RPMI7951 (cell line): ENCODE measurements at places on chromosomes 3 and 15. TPM values are rescaled to one million over a fixed set of nuclear protein-coding genes. Genes with fewer than 3 reads are reported as not detected.

DNA sequence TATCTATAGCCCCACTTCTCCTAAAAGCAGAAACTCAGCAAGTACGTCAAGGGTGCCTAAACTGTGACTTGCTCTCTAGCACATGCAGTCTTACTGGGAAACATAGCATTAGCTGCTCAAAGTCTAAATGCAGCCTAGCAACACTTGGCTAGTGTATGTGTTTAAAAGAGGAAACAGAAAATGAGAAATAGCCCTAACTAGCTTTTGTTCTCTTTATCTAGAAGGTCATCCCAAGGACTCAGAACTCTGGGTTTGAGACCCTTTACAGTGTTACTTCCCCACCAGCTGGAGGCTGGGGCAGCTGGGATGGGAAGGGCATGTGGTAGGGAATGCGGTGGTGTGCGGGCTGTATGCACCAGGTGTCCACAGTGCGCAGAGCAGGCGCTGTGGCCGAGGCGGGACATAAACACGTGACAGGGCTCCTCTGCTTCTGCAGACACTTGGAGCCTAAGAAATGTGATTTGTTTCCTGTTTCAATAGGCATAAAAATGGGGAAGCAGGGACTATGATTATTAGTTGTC lies 13.3 kb downstream of the ETV5 start:
- no peak for DNase-seq

DNA sequence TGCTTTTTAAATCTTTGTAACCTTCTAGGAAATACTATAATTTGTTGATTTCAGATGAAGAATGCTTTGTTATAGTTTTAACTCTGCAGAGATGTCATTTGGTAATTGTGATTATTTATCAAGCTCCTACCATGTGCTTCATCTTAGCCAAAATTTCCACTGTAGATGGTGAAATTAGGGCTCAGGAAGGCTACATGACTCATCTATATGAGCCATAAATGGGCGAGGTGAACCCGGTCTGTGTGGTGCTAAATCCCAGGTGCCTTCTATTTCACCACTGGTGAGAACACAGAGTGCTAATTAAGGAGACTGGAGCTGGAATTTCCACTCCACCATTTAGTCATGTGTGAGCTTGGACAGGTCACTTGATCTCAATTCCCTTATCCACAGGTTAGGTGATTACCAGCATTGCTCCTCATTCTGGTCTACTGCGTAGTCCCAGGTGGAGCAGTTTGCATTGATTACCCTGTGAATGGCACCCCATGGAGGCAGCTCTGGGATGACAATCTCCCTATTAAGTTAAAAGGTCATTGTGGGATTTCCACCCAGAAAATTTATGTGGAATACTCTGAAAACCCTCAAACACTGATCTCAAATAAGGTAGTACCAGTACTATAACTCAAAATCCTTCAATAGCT lies 2.8 kb upstream of the CCR3 start:
- no peak for DNase-seq

IL17RB gene
- total RNA-seq = not detected in 2 replicates

DNA sequence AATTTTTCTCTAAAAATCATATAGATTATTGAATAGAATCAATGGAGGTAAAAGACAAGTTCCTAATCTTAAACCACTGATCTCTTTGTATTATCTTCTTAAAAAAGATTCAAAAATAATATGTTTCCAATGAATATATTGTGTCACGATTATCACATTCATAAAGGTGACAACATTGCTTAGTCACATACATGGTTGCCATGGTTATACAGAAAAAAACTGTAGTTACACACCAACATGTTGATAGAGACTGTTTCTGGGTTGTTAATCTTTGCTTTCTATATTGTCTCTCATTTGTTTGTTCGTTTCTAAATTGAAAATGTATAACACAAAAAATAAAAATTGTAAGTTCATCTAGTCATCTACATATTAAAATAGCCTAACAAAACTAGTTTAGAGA lies 376.0 kb upstream of the ALCAM start:
- no peak for DNase-seq

DNA sequence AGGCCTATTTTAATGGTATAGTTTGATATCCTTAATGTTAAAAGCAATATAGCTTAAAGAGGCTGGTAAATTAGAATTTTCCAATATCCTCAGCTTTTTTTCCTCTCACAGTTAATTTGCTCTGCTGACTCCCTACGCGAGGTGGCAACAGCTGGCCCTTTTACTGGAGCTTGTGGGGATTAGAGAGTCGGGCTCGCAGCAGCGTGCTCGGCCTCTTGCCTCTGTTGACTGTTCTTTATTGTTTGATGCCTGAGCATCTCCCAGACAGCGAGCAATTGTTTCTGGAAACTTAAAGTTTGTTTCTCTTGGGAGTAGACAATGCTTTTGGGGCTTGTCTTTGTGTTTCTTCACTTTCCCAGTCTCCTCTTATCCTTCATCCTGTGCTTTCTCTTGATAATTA lies 80.8 kb downstream of the OPA1 start:
- DNase-seq = no peak

GRCh38 chr3:106768941-106769480 lies 608.2 kb upstream of the CCDC54 start:
- DNase-seq = no peak

DUOXA1 gene
- not detected in 2 replicates for total RNA-seq

- no peak for DNase-seq
Measured at GRCh38 chr3:20080956-20081554, 40.8 kb downstream of the KAT2B start.

GRCh38 chr3:133532951-133533350 lies 40.5 kb upstream of the CDV3 start:
- no peak for DNase-seq
